ENCODE measurements at places on chromosomes 5 and 9. TPM values are rescaled to one million over a fixed set of nuclear protein-coding genes. Genes with fewer than 3 reads are reported as not detected.

AHRR gene
- total RNA-seq = 0.31 TPM

CDH18 gene
- not detected for total RNA-seq

SVEP1 gene
- not detected for total RNA-seq

FLT4 gene
- total RNA-seq = 1.3 TPM

TTC1 gene
- 20.1 TPM for total RNA-seq

ORM1 gene
- not detected for total RNA-seq

ORM2 gene
- total RNA-seq = not detected

SAXO1 gene
- total RNA-seq = 0.10 TPM

ERMP1 gene
- total RNA-seq = 6.5 TPM

QRFP gene
- not detected for total RNA-seq

TSLP gene
- 0.21 TPM for total RNA-seq

COMMD10 gene
- total RNA-seq = 40.0 TPM

PCDHB7 gene
- under 0.01 TPM for total RNA-seq

CLIC3 gene
- total RNA-seq = 3.4 TPM

SPATA31C1 gene
- not detected for total RNA-seq

ALDH1B1 gene
- total RNA-seq = 0.52 TPM

NSG2 gene
- total RNA-seq = not detected

PCDHGB3 gene
- total RNA-seq = 0.63 TPM

ACSL6 gene
- total RNA-seq = 24.8 TPM

AMBP gene
- not detected for total RNA-seq

GPSM1 gene
- total RNA-seq = 2.6 TPM

ANKRD33B gene
- total RNA-seq = 2.7 TPM

RRAGA gene
- total RNA-seq = 24.2 TPM

SKIC3 gene
- 65.0 TPM for total RNA-seq

SPTLC1 gene
- 44.0 TPM for total RNA-seq

HEMGN gene
- 8.6 TPM for total RNA-seq

PCDHGA9 gene
- total RNA-seq = 0.42 TPM

SLC36A2 gene
- total RNA-seq = not detected
